ENCODE measurements at places on chromosomes 1 and 21.

DNA sequence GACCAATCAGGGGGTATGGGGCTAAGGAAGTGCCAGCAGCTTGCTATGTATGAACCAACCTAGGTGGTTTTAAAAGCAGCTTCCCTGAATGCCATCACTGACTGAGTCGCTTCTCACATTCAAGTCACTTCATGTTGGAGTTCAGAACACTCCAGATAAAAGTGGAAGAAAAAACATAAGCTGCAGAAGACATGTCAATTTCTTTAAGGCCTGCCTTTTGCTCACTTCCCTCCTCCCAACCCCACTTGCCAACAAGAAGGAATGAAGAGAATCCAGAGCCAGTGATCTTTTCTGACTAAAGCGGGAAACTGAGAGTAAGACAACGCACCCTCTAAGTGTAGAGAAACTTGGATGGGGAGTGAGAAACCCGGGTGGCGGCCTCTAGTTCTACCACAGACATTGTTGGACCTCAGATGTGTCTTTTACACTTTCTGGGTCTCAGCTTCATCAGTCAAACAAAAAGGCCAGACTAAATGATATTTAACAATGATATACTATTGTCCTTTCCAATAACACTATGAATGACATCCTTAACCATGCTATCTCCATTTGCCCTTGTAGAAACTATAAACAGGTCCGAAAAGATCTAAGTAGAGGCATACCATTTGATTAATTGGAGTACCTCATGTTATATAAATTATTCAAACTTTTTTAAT, 54.1 kb downstream of the LUZP1 start:
- DNase-seq, result no peak

DNA sequence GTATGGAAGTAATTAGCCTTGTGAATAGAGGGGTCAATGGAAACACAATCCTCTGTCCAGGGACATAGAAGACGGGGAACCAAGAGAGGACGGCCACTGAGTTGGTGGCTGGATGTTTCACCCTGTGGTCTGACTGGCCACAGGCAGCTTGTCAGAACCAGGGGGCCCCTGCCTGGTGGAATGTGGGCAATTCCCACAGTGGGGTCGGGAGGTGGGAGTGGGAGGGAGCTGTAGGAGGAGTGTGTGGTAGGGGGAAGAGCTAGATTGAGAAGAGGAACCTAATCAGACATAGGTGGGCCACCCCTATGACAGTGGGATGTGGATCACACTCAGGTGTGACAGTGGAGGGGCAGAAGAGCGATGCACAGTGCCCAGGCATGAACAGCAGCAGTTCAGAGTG, 31.3 kb downstream of the TRIM62 start:
- DNase-seq, result no peak

DNA sequence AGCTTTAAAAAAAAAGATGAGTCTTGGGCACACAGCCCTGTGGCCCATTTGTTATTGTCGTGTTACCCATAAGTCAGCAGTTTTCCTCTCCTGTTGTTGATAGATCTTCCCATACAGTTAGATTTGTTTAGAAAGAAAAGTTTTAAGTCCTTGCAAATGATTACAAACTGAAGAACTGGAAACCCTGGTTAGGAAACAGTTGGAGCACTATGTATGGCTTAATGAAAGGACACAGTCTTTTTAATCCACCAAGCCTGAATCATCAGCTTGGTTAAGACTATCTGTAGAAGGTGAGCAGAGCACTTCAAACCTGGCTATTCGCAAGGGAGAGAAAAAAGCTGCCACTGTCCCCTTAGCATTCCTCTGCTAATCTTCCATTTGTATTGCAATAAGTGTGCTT, 241.0 kb downstream of the DISC1 start:
- DNase-seq, result no peak

GRCh38 chr1:100229681-100230443, 19.8 kb downstream of the DBT start:
- DNase-seq, result no peak

GRCh38 chr1:163163163-163163562, 39.6 kb downstream of the RGS5 start:
- DNase-seq, result no peak

DNA sequence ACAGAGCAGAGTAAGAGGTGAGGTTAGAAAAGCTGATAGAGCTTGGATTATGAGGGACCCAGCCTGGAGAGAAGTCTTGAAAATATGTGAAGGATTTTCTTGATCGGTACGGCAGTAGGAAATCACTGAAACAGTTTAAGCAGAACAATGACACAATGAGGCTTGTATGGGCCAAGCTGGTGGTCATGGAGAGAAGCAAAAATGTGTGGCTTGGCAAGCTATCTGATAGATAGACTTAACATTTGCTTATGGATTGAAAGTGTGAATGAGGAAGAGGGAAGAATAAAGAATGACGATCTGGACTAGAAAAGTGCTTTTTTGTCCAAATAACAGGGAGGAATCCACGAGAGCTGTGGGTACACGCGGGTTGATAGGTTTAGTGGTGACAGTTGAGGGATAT, 15.4 kb upstream of the XPR1 start:
- no peak for DNase-seq

DNA sequence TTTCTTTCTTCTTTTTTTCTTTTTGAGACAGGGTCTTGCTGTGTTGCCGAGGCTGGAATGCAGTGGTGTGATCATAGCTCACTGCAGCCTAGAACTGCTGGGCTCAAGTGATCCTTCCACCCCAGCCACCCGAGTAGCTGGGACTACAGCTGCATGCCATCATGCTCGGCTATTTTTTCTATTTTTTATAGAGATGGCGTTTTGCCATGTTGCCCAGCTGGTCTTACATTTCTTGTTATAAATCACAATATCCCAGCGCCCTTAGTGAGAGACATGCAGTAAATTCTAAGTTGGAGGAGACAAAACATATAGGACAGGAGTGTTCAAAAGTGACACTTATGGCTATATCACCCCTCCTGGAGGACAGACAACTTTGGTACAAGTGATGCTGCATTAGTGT, 31.3 kb upstream of the ACTN2 start:
- no peak for DNase-seq
